ENCODE measurements at places on chromosomes 16 and 17.

- no peak for DNase-seq
These were observed 5.1 kb downstream of the UBN1 start for GRCh38 chr16:4852221-4852872.

DNA sequence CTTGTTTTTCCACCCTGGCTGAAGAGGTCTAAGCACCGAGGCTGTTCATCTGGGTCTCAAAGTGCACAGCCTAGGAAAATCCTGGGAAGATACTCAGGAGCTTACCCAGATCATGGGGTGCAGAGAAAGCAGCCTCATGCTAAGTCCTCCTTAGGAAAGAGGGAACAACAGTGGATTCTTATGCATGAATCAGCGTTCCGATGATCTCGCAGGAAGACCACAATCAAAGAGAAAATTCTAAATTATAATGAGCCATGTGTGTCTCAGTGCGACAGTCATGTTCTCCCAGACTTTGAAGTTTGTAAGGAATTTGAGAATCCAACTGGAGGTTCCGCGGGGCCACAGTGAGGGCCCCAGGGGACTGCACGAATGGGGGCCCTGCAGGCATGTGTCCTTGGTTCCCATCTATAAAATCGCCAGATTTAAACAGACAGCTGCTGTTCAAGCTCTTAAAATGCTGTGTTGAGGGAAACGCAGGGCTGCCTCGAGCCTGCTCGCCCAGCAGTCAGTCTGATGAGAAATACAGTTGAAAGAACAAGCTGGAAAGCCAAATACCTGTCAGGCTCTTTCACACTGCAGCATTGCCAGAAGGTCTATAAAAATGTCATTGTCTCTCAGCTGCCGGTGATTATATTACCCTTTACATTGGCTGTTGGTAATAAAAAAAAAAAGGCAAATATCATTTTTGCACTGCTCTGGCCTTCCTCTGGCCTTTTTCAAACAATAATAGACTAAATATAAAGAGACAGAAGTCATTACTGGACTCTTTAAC is 152.1 kb downstream of the PMP22 start:
- DNase-seq: no peak

- DNase-seq: no peak
These were observed 397 bp downstream of the RIPOR1 start for GRCh38 chr16:67528870-67529581.

GRCh38 chr16:27473101-27473900 is 71.3 kb downstream of the IL21R start:
- no peak for DNase-seq

GRCh38 chr17:43344685-43345084 is 54.1 kb upstream of the ARL4D start:
- no peak for DNase-seq

GRCh38 chr16:47533744-47534292 is 72.7 kb downstream of the PHKB start:
- no peak for DNase-seq

- no peak for DNase-seq
These were observed 136.2 kb upstream of the AXIN2 start for GRCh38 chr17:65697661-65698060.

DNA sequence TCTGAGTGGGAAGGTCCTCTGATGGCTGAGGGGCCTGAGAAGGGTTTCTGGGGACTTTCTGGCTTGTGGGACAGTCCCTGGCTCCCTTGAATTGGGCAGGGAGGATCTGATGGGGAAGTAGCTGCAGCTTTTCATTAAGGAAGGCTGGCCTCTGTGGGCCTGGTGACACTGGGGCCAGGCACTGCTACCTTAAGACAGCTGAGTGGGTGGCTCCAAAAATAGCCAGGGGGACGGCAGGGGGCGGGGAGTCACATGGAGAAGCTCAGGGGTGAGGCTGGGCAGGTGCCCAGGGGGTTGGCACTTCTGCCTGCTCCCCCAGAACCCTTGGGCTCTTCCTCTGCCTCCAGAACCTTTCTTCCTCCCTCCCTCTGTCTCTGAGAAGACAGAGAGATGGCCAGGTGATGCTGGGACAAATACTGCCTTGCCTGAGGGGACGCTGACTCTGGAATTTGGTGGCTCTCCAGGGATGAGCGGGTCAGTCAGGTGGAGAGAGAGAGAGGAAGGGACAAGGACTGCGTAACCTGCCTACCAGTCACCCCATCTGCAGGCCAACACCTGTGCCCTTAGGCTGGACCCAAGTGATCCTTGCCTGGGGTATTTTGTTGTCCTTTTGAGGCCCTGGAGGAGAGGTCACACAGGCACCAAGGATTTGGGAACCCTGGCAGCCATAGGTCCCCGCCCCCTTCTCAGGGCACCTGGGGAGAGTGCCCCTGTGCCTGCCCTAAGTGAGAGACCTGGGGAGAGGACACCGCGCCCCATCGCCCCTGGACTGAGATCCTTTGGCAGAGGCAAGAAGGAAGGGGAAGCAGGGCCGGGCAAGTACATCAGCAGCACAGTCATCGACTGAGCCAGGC is 1.7 kb upstream of the SGCA start:
- DNase-seq: no peak
